Thymus (tissue), 14 donors: ENCODE measurements at places on chromosomes 1 and 21.

DNA sequence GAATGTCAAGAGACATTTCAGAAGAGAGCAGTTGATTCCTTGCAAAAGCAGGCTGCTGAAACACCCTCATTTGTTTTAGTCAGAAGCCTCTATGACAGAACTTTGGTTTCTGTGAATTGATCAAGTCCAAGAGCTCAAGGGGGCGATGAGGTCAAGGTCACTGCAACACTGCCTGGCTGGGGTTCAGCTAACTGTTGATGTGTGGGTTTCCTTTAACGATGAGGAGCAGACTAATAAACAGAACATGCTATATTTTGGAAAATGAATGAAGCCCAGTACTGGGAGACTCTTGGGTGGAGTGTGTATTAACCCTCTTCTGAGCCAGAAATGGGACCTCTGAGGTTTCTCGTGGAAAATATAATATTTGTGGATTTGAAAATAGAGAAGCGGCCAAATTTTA lies 109.3 kb downstream of the ZC3H11B start:
- no peaks in the 10 kb centered on the region for H3K36me3 ChIP-seq
- no peak for DNase-seq
- H3K4me3 ChIP-seq = no peak overlapping the region
- H3K4me1 ChIP-seq = no peaks in the 10 kb centered on the region

GRCh38 chr1:179217943-179218507 lies 11.5 kb downstream of the ABL2 start:
- H3K36me3 ChIP-seq = no peaks in the 10 kb centered on the region
- H3K4me1 ChIP-seq = no peaks in the 10 kb centered on the region
- no peak for DNase-seq
- no peaks in the 10 kb centered on the region for H3K27me3 ChIP-seq
- H3K4me3 ChIP-seq = no peak overlapping the region

GRCh38 chr1:198465201-198466144 lies 75.0 kb downstream of the ATP6V1G3 start:
- no peaks in the 10 kb centered on the region for H3K36me3 ChIP-seq
- H3K4me1 ChIP-seq = no peaks in the 10 kb centered on the region
- H3K4me3 ChIP-seq = no peak overlapping the region

- no peaks in the 10 kb centered on the region for H3K36me3 ChIP-seq
- H3K4me1 ChIP-seq = no peaks in the 10 kb centered on the region
- H3K4me3 ChIP-seq = no peak overlapping the region
- no peaks in the 10 kb centered on the region for H3K27me3 ChIP-seq
- H3K27ac ChIP-seq = no peak overlapping the region
- DNase-seq = no peak
Observed at GRCh38 chr1:195082183-195082582, 1526.1 kb downstream of the KCNT2 start.

GRCh38 chr1:29341936-29342335 lies 105.6 kb downstream of the PTPRU start:
- no peak for DNase-seq
- H3K4me3 ChIP-seq = no peak overlapping the region
- no peak overlapping the region for H3K27ac ChIP-seq
- no peaks in the 10 kb centered on the region for H3K4me1 ChIP-seq
- H3K36me3 ChIP-seq = no peaks in the 10 kb centered on the region
- no peaks in the 10 kb centered on the region for H3K27me3 ChIP-seq

DNA sequence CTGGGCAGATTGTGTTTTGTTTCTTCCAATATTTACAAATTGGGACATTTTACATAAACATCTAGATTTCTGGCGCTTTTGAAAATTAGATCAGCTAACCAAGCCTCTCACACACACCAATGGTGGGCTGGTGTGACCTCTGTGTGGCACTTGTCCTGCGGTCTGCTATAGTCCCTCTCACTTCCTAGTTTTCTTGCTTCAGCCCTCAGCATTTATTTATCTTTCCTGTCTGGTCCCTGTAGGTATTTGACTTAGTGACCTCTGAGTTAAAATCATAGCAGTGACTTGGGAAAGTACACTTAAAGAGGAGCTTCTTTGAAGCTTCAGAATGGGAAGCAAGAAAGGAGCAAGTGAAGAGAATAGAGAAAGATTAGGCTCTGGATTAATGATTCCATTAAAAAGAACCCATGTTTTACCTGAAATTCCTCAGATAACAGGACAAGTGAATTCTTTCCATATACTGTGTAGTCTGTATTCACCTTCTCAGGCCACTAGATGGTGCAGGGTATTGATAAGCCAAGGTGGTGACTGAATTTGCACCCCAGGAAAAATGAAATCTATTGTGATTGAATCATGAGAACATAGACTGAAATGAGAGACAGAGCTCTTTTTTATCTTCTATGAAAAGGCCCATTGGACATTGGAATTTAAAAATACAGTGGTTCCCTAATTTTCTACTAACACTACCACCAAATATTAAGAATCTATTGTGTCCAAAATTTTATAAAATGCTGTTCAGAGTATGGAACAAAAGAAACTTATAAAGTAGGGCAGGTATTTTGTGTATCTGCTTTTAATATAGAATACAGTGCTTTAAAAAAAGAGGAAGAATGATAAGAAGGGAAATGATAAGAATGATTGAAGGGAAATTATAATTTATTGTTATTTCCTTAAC lies 7.1 kb upstream of the DIPK1A start:
- H3K27ac ChIP-seq = no peak overlapping the region
- H3K36me3 ChIP-seq = no peaks in the 10 kb centered on the region
- H3K27me3 ChIP-seq = no peaks in the 10 kb centered on the region
- DNase-seq = no peak
- peaks cover 38% of the 10 kb centered on the region for H3K4me1 ChIP-seq

GRCh38 chr1:56033321-56034037 lies 545.9 kb downstream of the PLPP3 start:
- H3K27me3 ChIP-seq = no peaks in the 10 kb centered on the region
- H3K36me3 ChIP-seq = no peaks in the 10 kb centered on the region
- no peak overlapping the region for H3K27ac ChIP-seq
- H3K4me3 ChIP-seq = no peak overlapping the region

DNA sequence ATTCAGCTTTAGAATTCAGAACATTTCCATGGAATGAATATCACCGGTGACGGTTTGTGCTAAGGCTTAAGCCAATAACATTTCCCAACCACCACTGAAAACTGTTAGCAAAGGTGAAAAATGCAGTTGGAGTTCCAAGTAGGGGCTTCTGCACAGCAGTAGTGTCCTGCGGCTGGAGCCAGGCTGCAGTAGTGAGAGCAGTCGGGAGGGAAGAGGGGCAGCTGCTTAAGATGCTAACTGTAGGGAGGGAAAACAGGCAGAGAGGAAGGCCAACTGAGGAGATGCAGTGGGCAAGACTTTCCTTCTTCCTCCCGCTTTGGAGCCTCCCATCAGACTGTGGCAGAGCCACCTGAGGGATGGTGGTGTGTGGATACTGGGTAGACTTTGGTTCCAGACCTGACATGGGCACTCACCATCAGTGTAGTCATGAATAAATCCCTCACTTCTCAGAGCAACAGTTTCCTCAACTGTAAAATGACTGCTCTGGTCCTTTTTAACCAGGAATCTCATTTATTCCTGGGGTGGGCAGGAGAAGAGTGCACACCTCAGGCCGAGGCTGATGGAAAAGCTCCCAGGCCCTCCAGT lies 3.2 kb downstream of the F3 start:
- DNase-seq = no peak
- no peak overlapping the region for H3K27ac ChIP-seq
- peaks cover 55% of the 10 kb centered on the region for H3K27me3 ChIP-seq
- H3K4me3 ChIP-seq = no peak overlapping the region
- no peaks in the 10 kb centered on the region for H3K36me3 ChIP-seq
- H3K4me1 ChIP-seq = peaks cover 13% of the 10 kb centered on the region

- H3K36me3 ChIP-seq = peaks cover 27% of the 10 kb centered on the region
- H3K4me1 ChIP-seq = no peaks in the 10 kb centered on the region
- no peak overlapping the region for H3K4me3 ChIP-seq
- H3K27ac ChIP-seq = no peak overlapping the region
- DNase-seq = peak; percentile 55
- no peaks in the 10 kb centered on the region for H3K27me3 ChIP-seq
Observed at GRCh38 chr1:179121159-179121938, 39.5 kb downstream of the TOR3A start.

GRCh38 chr1:117905019-117905418 lies 24.4 kb downstream of the GDAP2 start:
- no peak overlapping the region for H3K27ac ChIP-seq
- DNase-seq = no peak
- H3K36me3 ChIP-seq = peaks cover 17% of the 10 kb centered on the region
- no peaks in the 10 kb centered on the region for H3K4me1 ChIP-seq
- H3K4me3 ChIP-seq = no peak overlapping the region
- no peaks in the 10 kb centered on the region for H3K27me3 ChIP-seq

GRCh38 chr1:65254320-65255034 lies 54.9 kb upstream of the DNAJC6 start:
- H3K27me3 ChIP-seq = peaks cover 31% of the 10 kb centered on the region
- no peaks in the 10 kb centered on the region for H3K36me3 ChIP-seq
- H3K4me3 ChIP-seq = peak overlapping the region; percentile 55
- H3K27ac ChIP-seq = no peak overlapping the region
- H3K4me1 ChIP-seq = peaks cover 4% of the 10 kb centered on the region

- H3K27ac ChIP-seq = no peak overlapping the region
- no peak overlapping the region for H3K4me3 ChIP-seq
- H3K36me3 ChIP-seq = peaks cover 2% of the 10 kb centered on the region
Observed at GRCh38 chr1:9859281-9860014, 35.7 kb upstream of the CLSTN1 start.

DNA sequence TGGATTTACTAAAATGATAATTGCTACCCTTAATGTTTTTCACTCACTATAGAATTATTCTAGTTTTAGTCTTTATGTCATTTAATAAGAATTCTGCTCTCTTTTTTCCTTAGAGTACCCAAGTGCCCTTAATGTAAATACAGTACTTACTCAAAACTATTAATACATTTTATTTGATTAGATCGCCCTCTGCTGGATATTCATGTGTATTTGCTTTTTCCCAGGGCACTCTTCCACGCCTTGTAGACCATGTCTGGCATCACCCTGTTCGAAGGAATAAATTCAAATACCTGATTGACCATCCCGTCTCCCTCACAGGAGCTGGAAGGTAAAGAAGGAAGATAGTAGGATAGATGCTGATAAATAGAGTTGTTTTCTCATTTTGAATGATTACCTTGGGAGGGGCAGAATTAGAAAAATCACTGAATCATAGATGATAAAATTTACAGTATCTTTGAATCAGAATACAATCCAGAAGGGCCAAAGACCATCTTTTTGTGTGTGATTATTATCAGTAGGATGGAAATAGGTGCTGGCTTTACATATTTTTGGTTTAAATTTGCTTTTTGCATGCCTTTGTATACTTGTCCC lies 4.1 kb downstream of the AXDND1 start:
- no peak overlapping the region for H3K4me3 ChIP-seq
- H3K36me3 ChIP-seq = no peaks in the 10 kb centered on the region

GRCh38 chr1:92698932-92699331 lies 86.0 kb downstream of the EVI5 start:
- no peaks in the 10 kb centered on the region for H3K4me1 ChIP-seq
- H3K27ac ChIP-seq = no peak overlapping the region
- DNase-seq = no peak
- H3K36me3 ChIP-seq = no peaks in the 10 kb centered on the region
- H3K4me3 ChIP-seq = no peak overlapping the region

DNA sequence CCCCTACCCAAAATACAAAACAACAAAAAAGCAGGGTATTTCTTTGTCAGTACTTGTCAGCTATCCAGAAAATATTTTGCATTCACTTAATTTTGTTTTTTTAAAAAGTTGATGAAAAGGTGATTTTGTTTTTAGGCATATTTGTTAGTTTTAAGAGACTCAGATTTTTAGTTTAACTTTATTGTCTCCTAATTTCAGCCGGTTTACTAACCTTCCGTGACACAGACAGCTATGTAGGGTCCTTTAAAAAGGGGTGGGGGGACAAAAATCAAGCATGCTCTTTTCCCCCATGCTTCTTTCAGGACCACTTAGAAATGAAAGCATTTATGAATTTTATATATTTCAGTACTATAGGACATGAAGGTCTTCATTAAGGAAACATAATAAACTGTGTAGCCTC lies 1.6 kb downstream of the PBX1 start:
- H3K27me3 ChIP-seq = peaks cover 19% of the 10 kb centered on the region
- H3K27ac ChIP-seq = no peak overlapping the region
- DNase-seq = no peak
- no peaks in the 10 kb centered on the region for H3K4me1 ChIP-seq
- no peaks in the 10 kb centered on the region for H3K36me3 ChIP-seq

DNA sequence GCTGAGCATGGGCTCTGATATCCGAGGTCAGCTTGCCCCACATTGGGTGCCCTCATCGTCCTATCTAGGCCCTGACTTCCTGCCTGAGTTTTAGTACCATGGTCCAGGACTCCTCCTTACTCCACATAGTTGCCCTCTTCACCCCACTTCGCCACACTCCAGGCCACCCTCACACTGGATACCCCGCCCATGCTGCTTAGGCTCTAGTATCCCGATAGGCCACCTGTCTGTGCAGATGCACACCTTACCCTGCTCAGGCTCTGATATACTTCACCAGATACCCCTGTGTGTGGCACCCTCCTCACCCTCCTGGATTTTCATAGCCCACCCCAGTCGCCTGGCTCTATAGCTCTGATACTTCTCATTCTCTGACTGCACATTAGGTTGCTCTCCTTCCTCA lies 145.5 kb upstream of the SERTAD4 start:
- H3K27me3 ChIP-seq = no peaks in the 10 kb centered on the region
- H3K27ac ChIP-seq = no peak overlapping the region
- DNase-seq = no peak
- no peak overlapping the region for H3K4me3 ChIP-seq

DNA sequence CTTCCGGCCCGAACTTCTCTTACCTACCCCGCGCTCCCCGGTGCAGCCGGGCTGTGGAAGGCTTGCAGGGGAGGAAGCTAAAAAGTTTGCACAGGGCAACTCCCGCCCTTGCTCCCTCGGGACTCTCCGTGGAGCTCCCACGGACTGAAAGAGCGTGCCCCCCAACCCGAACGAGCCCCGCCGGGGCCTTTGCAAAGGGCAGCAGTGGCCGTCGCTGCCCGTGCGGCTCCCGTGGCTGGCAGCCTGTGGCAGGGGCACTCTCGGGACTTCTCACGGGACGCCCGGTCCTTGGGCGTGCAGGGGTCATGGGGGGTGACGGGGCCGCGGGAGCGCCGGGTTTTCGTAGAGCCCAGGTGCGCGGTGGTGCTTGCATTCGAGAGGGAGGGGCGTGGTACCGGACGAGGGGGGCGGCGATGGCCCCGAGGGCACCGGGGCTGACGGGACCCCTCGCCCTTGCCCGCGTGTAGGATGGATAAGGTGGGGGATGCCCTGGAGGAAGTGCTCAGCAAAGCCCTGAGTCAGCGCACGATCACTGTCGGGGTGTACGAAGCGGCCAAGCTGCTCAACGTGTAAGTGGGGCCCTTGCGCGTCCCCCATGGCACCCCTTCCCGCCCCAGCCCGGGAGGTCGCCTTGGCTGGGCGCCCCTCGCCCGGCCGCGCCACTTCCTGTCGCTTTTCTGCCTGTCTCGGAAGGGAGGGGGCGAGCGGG lies 711 bp downstream of the GADD45A start:
- H3K36me3 ChIP-seq = peaks cover 22% of the 10 kb centered on the region
- H3K4me1 ChIP-seq = peaks cover 12% of the 10 kb centered on the region
- DNase-seq = peak; percentile 59
- H3K27me3 ChIP-seq = no peaks in the 10 kb centered on the region
- peak overlapping the region; percentile 94 for H3K4me3 ChIP-seq
